ENCODE measurements at places on chromosomes 7 and 10.

DNA sequence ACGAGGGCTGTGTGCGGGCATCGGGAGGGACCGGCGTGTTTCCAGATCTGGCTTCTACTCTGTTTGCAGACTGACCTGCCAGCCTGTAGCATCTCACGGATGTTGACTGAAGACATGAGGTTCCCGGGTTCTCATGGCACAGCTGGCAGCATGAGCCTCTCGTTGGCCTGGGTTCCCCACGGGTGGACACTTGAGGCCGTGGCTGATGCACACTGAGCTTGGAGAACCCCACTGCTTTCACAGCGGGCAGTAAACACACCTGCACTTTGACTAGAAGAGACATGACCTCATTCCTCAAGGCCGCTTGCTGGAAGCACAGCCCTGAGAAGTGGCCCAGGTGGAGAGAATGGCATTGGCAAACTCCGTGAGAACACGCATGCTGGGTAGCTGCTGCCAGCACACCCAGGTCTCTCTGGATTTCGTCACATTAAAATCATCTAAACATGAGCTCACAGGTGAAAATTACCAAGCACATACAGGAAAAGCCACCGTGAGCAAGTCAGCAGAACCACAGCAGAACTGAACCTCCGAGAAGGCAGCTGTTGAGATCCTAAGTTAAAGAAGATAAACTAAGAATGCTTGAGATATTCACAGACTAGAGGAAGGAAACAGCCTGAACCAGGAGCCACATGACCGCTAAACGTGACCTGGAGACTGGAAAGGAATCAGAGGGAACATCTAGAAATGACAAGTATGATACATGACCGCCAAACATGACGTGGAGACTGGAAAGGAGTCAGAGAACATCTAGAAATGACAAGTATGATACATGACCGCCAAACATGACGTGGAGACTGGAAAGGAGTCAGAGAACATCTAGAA, 32.5 kb downstream of the BNIP3 start:
- H3K4me3 ChIP-seq, result no peak overlapping the region
- H3K27me3 ChIP-seq, result no peaks in the 10 kb centered on the region
- ATAC-seq, result no peak
- H3K36me3 ChIP-seq, result peaks cover 75% of the 10 kb centered on the region

GRCh38 chr7:117562759-117563158, 82.9 kb downstream of the CFTR start:
- no peak overlapping the region for H3K4me3 ChIP-seq
- H3K27ac ChIP-seq, result no peak overlapping the region
- H3K36me3 ChIP-seq, result no peaks in the 10 kb centered on the region
- no peaks in the 10 kb centered on the region for H3K4me1 ChIP-seq
- ATAC-seq, result no peak
- H3K27me3 ChIP-seq, result no peaks in the 10 kb centered on the region

GRCh38 chr7:157825325-157825724, 488.5 kb downstream of the DNAJB6 start:
- H3K27ac ChIP-seq, result no peak overlapping the region
- no peak overlapping the region for H3K4me3 ChIP-seq
- H3K36me3 ChIP-seq, result no peaks in the 10 kb centered on the region

DNA sequence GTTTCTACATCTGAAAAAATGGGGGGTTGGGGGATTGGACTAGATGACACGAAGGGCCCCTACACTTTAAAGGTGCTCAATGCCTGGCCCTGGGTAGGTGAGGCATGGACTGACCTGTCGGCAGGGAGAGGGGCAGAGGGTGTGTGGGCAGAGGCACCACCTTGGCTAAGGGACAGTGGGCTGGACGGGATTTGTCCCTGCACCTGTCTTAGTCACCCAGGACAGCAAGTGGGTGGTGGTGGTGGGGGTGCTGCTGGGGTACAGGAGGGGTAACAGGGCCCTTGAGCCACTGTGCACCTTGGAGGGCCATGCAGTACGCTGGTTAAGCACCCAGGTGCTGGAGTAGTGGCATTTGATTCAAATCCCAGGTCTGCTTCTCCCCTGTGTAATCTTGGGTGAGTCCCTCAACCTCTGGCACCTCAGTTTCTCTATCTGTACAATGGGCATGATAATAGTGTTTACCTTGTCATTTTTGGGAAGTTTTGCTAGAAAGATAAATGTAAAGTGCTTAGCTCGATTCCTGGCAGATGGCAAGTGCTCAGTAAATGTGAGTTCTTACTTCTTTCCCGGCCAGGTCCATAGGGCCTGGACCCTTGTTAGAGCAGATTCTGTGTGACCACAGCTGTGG, 18.1 kb upstream of the SFRP5 start:
- no peak for ATAC-seq
- H3K36me3 ChIP-seq, result no peaks in the 10 kb centered on the region
- H3K27ac ChIP-seq, result no peak overlapping the region
- peaks cover 4% of the 10 kb centered on the region for H3K4me1 ChIP-seq
- no peak overlapping the region for H3K4me3 ChIP-seq
- H3K27me3 ChIP-seq, result peaks cover 46% of the 10 kb centered on the region

- H3K27me3 ChIP-seq, result peaks cover 3% of the 10 kb centered on the region
- H3K36me3 ChIP-seq, result no peaks in the 10 kb centered on the region
- no peak for ATAC-seq
- no peak overlapping the region for H3K4me3 ChIP-seq
Measured at GRCh38 chr10:110525349-110526260, 27.9 kb downstream of the DUSP5 start.

- ATAC-seq, result no peak
- no peak overlapping the region for H3K27ac ChIP-seq
- H3K4me1 ChIP-seq, result peaks cover 4% of the 10 kb centered on the region
- peaks cover 34% of the 10 kb centered on the region for H3K36me3 ChIP-seq
- no peak overlapping the region for H3K4me3 ChIP-seq
Measured at GRCh38 chr7:2433713-2434550, 30.5 kb downstream of the CHST12 start.

GRCh38 chr10:9227679-9228365, 1173.3 kb downstream of the GATA3 start:
- H3K4me3 ChIP-seq, result no peak overlapping the region
- no peaks in the 10 kb centered on the region for H3K27me3 ChIP-seq
- no peaks in the 10 kb centered on the region for H3K4me1 ChIP-seq
- no peak overlapping the region for H3K27ac ChIP-seq
- H3K36me3 ChIP-seq, result no peaks in the 10 kb centered on the region
- no peak for ATAC-seq

DNA sequence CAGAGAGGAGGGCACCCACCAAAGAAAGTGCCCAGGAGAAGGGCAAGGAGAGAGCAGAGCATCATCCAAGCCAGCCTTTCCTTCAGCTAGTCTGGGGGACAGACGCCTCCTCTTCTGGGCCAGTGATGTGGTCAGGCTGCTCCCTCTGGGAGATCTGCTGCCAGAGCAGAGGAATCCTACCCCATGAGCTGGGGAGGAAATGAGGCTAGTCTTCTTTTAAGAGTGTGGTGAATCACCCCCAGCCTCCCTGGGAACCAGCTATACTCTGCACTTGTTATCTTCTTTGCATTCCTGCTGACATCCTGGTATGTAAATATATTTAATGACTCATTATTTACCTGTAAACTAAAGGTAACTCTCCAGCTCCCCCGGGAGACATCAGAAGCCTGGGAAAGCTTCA, 41.6 kb upstream of the EPHB6 start:
- H3K4me1 ChIP-seq, result peaks cover 62% of the 10 kb centered on the region
- no peak for ATAC-seq
- peak overlapping the region; percentile 99 for H3K27ac ChIP-seq

GRCh38 chr7:106314875-106315274, 30.1 kb upstream of the NAMPT start:
- H3K4me1 ChIP-seq, result peaks cover 10% of the 10 kb centered on the region
- no peak overlapping the region for H3K4me3 ChIP-seq
- no peak for ATAC-seq
- no peak overlapping the region for H3K27ac ChIP-seq
- H3K36me3 ChIP-seq, result no peaks in the 10 kb centered on the region
- no peaks in the 10 kb centered on the region for H3K27me3 ChIP-seq
